Stimulated activated CD4-positive, alpha-beta T cell treated with anti-CD3 and anti-CD28 coated beads, Interleukin-12 subunit alpha, Interleukin-12 subunit beta, amount 100 ng/mL, for 24 hours (primary cell): ENCODE measurements at places on chromosomes 2 and 18.

DNA sequence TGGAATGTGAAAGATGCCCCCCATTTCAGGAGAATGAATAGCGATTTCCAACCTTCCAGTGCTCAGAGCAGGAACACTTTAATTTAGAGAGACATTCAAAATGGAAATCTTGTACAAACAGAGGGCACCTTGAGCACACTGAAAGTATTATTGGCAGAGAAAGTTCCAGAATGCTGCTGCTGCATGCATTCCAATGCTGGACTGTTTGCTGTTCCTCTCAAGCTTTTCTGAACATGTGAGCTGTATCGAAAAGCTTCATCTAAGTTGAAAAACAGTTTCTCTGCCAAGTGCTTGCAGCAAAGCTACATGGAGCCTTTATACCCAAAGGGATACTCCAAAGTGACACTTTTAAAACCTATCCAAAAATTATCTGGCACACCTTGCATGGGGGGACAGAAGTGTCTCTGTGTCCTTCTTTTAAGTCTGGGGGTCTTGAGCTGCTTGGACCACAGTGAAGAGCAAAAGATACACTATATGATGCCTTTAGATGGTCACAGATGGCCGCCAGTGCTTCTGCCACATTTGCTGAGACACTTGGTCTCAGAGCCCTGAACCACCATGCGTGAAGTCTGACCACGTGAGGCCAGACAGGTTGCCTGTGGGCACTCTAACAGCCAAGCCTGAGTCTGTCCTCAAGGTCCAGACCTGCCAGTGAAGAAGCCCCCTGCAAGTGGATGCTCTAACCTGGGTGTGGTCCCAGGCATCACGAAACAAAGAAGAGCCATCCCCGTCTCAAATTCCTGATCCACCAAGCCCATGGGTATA, 18.8 kb downstream of the UXS1 start:
- DNase-seq, result no peak

DNA sequence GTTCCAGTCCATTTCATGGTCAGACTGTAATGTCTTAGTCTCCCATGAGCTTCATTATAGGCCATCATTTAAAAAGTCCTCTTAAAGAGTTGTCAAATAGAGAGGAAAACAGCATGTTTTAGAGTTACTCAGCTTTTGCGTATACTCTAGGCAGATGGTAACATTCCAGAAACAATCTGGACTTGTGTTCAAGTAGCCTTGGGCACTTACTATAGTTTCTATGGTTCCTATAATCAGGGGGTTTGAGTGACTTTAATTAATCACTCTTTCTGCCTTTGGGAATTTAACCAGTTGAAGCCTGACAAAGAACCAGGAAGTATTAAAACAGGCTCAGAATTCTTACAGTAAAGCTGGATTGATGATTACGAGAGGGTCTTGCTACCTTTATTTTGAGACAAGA, 42.1 kb upstream of the SCN7A start:
- DNase-seq, result no peak

- DNase-seq, result no peak
Measured at GRCh38 chr2:113686537-113686936, 59.5 kb downstream of the RABL2A start.

GRCh38 chr2:149825473-149825872, 237.9 kb upstream of the MMADHC start:
- DNase-seq, result no peak

DNA sequence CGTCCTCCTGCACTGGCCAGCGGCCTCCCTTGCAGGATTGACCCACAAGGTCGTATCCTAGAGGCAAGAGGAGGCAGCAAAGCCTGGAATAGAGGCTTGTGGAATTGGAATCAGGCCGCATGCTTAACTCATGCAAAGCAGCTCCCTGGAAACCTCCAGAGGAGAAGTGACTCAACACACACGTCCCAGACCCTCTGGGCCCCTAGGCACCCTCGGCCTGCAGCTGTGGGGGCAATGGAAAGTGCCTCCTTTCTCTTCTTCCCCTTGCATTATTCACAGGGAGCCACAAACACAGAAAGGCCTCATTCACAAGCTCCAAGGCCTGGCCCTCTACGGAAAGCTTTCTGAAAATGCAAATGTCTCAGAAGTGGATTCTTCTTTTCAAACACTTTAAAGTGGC, 19.6 kb downstream of the SPATA3 start:
- no peak for DNase-seq

- DNase-seq, result no peak
Measured at GRCh38 chr2:237431372-237431771, 17.4 kb upstream of the COL6A3 start.

DNA sequence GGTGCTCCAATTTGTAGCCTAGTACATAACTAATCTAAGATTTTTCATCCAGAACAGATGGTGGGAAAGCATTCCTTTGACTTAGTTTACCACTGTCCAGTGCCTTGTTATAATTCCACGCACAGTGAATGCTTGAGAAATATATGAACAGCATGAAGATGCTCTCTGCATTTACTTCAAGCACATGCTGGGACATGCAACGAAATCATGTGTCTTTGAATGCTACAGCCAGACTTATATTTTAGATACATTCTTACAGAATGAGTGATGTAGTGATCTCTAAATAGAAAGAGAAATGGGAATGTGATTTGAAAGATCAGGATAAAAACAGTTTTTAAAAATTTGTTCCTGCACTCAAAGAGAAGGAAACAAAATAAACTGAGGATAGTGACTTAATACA, 398.3 kb downstream of the FBXO15 start:
- DNase-seq, result no peak

DNA sequence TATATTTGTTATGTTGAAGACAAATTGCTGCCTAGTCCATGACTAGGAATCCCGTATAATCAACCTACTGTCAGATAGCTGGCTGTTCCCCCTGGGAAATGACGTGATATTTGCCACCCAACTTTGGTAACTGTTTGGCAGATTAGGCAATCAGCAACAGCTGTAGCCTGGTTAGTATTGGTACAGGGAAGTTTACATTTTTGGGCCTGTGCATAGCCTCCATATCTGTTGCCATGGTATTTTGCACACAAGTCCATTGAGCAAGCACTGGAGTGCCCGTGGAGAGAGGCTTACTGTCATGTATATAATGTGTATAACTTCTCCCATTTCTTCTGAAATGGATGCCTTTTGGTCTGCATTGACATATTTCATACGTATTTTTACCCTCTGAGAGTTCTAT, 27.7 kb downstream of the BIRC6 start:
- DNase-seq, result no peak

DNA sequence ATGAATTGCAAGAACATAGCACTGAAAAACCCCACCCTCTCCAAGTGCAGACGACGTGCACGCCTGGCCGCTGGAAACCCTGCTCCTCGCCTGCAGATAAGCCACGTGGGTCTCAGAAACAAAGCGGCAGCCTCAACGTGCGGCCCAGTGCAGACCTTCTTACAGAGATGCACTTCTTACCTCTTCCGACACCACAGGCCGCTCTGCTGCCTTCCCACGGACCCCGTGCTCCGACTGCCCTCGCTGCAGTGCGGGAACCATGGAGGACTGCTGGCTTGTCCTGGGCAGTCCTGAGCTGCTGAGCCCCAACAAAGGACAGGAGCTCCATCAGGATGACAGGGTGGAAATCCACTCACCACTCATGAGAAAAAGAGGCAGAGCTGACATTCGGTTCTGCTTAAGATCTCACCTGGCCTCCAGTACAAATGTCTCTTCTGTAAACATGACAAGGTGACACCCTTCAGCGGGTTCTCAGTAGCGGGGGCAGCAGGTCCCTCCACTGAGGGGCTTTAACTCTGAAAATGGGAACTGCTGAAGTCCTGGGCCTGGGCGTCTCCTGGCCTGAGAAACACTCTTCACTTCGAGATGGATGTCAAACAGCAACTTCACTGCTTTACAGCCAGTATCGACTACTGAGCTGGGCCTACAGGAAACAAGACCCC, 6.2 kb downstream of the COPS9 start:
- DNase-seq, result no peak
